Lung (tissue), 17 donors: ENCODE measurements at places on chromosomes 12 and 14.

GRCh38 chr12:6855322-6855721 lies 3.4 kb downstream of the USP5 start:
- DNase-seq: no peak

- DNase-seq: peak; percentile 67
Observed at GRCh38 chr12:11927286-11927935, 143.3 kb upstream of the BCL2L14 start.

GRCh38 chr14:70788898-70789297 lies 20.4 kb downstream of the MAP3K9 start:
- DNase-seq: no peak

GRCh38 chr12:13340149-13340548 lies 143.6 kb downstream of the EMP1 start:
- DNase-seq: no peak
